ENCODE measurements at places on chromosomes 5 and 9.

GRCh38 chr5:122384739-122385235 lies 72.8 kb downstream of the SNCAIP start:
- no peak for DNase-seq

DNA sequence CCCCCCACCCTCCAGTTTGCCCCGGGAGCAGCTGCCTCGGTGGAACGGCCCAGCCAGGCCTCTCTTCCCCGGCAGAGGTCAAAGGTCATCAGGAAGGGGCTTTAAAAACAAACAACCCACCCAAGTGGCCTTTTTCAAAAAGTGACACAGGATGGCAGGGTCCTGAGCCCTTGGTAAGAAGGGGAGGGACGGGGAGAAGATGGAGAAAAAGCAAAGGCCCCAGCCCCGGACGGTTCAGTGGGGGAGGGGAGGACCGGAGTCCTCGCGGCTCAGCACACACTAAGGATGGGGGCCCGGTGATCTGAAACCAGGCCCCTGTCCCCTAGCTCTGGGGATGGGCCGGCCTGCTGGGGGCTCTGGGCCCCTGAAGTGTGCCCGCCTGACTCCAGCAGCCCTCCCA lies 1.1 kb downstream of the PRRX2 start:
- no peak for DNase-seq

DNA sequence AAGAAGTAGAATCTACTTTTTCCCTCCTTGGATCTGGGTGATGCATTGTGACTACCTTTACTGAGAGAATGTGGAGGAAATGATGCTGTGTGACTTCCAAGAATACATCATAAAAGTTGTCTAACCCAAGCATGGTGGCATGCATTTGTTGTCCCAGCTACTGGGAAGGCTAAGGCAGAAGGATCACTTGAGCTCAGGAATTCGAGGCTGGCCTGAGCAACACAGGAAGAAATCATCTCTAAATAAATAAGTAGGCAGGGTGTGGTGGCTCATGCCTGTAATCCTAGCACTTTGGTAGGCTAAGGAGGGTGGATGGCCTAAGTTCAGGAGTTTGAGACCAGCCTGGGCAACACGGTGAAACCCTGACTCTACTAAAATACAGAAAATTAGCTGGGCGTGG lies 143.2 kb upstream of the VLDLR start:
- DNase-seq: no peak

DNA sequence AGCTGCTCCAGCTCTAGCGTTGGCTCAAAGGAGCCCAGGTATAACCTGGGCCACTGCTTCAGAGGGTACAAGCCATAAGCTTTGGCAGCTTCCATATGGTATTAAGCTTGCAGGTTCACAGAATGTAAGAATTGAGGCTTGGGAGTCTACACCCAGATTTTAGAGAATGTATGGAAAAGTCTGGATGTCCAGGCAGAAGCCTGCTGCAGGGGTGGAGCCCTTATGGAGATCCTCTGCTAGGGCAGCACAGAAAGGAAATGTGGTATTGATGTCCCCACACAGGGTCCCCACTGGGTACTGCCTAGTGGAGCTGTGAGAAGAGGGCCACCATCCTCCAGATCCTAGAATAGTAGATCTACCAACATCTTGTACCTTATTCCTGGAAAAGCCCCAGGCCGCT lies 626.9 kb downstream of the MAT2B start:
- DNase-seq: no peak

- DNase-seq: no peak
These were observed 34.1 kb downstream of the IRF1 start for GRCh38 chr5:132456296-132456986.

GRCh38 chr5:113615708-113616107 lies 102.2 kb downstream of the YTHDC2 start:
- no peak for DNase-seq

DNA sequence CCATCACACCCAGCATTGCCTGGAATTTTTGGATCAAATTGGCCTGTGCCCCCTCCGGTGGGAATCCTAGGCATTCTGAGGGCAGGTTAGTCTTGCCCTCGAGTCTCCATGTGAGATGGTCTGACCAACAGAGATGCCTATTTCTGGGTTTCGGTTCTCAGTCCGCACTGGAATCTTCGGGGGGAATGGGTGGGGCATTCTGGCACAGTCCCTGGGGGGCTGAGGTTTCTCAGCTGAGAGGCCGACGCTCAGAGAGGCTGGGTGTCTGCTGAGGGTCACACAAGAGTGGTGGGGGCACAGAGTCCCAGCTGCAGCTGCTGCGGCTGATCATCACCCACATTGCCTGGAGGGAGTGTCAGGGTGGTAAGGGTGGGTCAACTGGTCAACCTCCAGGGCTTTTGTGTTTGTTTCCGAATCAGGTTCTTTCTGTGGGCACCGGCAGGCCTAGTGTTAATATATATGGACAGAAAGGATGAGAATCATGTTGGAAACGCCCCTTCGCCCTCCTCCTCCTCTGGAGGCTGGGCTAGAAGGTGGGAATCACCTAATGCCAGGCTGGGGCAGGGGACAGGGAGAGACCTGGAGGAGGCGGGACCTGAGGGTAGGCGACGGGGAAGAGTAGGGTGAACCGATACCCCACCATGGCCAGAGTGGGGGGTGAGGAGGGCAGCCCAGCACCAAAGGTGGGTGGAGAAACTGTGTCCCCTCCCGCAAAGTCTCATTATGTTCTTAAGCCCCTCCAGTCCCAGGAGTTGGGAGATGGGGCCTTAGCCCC lies 149.5 kb upstream of the PHYKPL start:
- DNase-seq: no peak

GRCh38 chr5:170111088-170111785 lies 5.5 kb downstream of the FOXI1 start:
- DNase-seq: no peak

DNA sequence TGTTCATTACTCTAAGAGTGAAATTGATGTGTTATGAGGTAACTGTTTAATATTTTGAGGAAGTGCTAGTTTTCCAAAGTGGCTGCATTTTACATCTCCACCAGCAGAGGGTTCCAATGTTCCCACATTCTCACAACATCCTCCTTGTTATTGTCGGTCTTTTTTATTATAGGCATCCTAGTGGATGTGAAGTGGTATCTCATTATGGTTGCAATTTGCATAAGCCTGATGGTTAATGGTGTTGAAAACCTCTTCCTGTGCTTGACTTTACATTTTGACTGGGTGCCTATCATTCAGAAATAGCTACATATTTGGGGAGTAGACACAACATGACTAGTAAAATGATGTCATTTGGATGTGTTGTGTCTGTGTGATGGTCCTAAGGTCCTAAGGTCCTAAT lies 143.6 kb downstream of the MRPS30 start:
- no peak for DNase-seq

DNA sequence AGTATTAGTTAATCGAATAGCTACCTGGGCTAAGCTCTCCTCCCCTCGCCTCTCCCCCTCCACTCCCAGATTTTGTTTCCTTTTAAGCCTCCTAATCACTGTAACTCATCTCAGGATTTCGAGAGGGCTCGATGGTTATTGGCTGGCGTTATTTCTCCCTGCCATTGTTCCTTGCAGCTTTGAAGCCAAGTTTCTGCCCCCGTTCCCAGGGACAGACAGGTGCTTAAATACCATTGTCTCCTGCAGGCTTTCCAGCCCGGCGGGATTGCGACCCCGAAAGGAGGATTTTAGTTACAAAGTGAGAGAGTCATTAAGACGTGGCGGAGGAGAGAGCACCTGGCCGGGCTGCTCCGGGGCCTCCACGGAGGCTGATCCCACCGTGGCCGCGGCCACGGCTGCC lies 46.2 kb downstream of the ASS1 start:
- DNase-seq: no peak

DNA sequence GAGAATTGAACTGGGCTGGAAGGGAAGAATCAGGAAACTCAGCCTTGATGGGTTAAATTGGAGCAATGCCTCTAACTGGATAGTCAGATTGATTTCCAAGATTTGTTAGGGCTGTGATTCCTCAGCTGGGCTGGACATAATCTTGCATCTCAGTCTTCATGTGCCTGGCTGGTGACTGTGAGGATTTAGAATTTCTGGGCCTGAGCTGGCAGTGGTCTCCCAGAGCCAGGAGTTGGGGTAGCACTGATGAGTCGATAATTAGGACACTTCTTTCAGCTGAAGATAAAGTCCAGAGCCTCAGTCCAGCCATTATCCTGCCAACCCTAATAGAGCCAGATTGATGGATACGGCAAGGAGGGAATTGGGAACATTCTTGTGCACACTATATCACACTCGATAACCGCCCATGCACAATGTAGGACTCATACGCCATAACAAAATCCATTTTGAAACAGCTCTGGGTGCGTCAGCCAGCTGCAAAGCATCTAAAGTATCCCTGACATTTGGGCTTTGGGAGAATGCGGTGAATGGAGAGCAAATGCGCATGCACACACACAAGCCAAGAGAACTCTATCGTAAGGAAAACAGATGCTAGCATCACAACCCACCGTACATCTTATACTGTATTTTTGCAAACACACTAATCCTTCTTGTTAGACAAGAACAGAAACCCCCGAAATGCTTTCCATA lies 405.1 kb upstream of the KLF4 start:
- no peak for DNase-seq

GRCh38 chr9:93132946-93133680 lies 938 bp downstream of the NINJ1 start:
- peak; percentile 90 for DNase-seq

- no peak for DNase-seq
These were observed 218.7 kb downstream of the GLIS3 start for GRCh38 chr9:4080921-4081895.

DNA sequence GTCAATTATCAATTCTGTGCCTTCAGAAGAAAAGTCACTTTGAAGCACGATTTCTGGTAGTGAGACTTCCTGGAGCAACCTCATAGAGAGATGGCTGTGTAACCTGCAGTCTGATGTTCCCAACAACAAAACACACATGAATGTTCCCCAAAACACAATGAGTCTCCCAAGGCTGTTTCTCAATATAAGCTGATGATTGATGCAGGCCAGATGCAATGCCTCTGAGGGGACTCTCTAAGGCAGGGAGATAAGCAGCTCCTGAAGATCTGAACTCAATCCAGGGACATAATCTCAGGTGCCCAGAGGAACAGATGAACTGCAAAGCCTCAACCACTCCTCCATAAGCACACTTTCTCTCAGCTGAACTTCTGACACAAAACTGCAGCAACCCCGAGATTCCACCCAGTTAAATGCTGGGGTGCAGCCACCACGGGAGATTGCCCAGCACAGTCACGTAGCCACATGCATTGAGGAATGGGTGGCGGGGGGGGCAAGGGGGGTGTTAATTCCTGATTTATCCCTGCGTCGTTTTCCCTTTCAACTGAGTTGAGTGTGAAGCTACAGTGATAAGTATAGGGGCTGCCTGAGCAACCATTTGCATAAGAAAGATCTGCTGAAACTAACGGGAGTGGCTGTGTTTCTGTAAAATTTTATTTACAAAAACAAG lies 122.7 kb upstream of the RASEF start:
- DNase-seq: no peak

- no peak for DNase-seq
These were observed 37.0 kb upstream of the IL7R start for GRCh38 chr5:35819668-35820067.

GRCh38 chr9:3585606-3586005 lies 59.8 kb upstream of the RFX3 start:
- no peak for DNase-seq

DNA sequence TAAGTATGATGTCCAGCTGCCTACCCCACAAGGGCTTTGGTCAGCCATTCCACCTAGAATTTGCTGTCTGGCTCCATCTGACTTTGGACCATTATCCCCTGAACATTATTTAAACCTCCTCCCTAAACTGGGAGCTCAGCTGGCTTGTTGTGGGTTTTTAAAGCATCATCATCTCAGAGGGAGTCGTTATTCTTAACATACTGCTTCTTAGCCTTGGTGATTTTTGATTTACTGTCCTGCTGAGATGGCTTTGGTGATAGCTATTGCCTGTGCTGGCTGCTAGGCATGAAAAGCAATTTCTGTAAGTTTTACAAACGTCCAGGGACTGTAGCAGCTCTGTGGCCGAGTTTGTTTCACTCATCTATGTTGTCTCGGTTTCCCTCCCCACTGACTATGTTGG lies 256.1 kb downstream of the NR3C1 start:
- DNase-seq: no peak

- DNase-seq: no peak
These were observed 652.1 kb upstream of the RIOK2 start for GRCh38 chr5:97835112-97835511.

DNA sequence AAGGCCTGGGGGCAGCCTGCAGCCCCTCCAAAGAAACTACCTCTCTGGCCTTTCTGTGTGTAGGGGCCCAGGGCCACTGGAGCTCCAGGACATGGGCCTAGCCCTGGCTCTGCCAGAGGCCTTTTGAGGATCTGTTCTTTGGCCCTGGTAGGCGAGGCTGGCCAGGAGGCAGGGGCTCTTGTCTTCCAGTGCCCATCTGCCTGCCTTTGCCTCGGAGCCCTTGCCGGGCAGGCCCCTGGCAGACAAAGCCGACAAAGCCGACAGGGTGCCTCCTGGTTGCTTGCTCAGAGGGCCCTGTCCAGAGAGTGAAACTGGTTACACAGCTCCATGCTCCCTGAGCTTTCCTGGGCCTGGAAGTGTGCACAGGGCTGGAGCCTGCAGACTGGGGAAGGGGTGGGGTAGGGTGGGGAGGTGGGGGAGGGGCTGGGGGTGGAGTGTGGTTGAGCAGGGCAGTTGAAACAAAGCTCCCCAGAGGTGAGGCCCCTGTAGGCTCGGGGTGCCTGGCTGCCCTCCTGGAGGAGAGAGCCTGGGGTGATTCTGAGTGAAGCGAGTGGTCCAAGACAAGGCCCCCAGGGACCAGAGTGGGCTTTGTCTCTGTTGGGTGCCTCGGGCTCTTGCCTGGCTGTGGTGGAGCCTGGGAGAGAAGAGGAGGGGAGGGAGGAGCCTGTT lies 29.3 kb downstream of the PTPA start:
- DNase-seq: peak; percentile 80

- DNase-seq: peak; percentile 78
These were observed 1.1 kb downstream of the FUT7 start for GRCh38 chr9:137030538-137031527.

GRCh38 chr5:134371834-134372340 lies 518 bp downstream of the UBE2B start:
- DNase-seq: peak; percentile 80

DNA sequence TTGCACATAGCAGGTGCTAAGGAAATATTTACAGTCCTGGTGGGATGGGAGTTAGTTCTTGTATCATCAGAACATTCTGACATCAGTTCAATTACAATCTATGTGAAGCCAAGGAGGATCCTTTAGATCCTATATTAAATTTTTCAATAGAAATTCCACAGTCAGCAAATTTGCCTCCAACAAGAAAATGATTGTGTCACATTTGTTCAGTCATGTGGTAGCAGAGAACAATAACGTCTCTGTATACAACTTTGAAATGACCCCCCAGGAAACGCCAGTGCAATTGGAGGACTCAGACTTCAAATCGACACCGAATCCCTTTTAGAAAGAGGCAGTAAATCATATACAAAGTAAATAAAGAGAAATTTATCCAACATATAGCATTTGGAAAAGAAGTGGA lies 392.1 kb downstream of the DTWD2 start:
- DNase-seq: no peak

GRCh38 chr5:110072651-110073050 lies 382.9 kb downstream of the MAN2A1 start:
- no peak for DNase-seq

GRCh38 chr9:110255034-110255462 lies 1.3 kb downstream of the TXN start:
- peak; percentile 76 for DNase-seq

All from upper lobe of left lung (tissue), 6 donors.